ENCODE measurements at places on chromosomes 3 and 15.

DNA sequence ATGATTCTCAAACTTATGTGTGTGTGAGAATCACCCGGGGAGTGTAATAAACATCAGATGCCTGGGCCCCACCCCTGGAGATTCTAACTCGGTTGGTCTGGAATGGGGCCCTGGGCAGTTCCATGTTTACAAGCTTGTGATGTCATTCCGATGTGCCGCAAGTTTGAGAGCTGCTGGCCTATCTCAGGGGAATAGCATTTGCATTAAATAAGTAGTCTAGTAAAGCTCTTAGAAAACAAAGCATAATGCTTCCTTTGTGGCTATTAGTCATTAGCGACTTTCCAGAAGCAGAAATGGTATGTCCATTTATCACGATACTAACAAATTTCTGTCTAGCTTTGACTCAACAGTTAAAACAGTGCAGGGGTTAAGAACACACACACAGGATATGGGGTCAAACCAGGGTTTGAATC is 20.9 kb downstream of the PGBD4 start:
- DNase-seq: peak; percentile 75

GRCh38 chr3:69085168-69085832 is 563 bp downstream of the ARL6IP5 start:
- peak; percentile 22 for DNase-seq

GRCh38 chr3:30596152-30596551 is 10.2 kb upstream of the TGFBR2 start:
- DNase-seq: no peak

- no peak for DNase-seq
Observed at GRCh38 chr3:169847896-169848295, 21.8 kb downstream of the LRRC31 start.

- peak; percentile 62 for DNase-seq
Observed at GRCh38 chr3:122794779-122795673, at the start of gene SLC49A4. Gene SLC49A4, plus strand, starts transcription at chr3:122795069. Its CDS starts 124 bp downstream, at chr3:122795193.

DNA sequence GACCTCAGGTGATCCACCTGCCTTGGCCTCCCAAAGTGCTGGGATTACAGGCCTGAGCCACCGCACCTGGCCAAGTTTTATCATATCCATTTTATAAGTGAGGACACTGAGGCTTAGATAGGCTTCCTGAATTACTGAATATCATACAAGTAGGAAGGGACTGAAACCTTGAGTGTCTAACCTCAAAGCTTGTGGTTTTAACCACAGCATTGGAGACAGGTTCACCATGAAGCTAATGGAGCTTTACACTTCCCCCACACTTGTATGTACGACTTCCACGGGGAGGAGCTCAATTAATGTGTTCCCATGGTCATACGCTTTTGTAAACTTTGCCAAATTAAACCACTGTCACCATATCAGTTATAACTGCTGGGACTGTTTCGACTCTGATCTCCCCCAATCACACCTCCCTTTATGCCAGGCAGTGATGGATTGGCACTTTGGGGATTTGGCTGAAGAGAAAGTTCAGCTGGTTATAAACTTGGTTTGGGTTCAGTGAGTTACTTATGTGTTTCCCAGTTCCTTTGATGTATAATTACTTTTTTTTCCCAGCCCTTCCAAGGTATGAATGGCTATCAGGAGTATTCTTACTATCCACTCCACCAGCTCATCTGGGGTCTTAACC is 38.4 kb upstream of the MEIS2 start:
- no peak for DNase-seq

GRCh38 chr3:58530354-58530865 is 6.6 kb downstream of the ACOX2 start:
- no peak for DNase-seq

DNA sequence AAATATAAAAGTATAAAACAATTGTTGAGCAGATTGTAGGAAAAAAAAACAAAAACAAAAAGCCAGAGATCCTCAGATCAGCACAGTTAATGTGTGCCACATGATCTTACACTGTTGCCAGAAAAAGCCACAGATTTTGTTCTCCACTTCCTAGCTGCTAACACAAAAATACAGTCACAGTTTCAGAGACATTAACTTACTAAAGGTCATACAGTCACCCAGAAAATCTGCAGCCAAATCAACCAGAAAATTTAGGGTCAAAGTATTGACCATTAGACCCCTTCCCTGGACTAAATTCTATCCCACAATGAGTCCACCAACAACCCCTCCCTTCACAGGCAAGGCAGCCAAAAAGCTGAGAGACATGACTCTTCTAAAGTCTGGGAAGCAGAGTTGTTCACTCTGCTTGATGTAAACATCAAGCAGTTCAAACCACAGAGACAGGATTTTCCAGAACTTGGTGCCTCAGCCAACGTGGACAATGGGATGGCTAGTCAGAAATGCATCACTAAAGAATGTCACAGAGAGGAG is 59.1 kb downstream of the SST start:
- peak; percentile 75 for DNase-seq

- no peak for DNase-seq
Observed at GRCh38 chr15:72782274-72783003, 1.1 kb downstream of the ADPGK start.

DNA sequence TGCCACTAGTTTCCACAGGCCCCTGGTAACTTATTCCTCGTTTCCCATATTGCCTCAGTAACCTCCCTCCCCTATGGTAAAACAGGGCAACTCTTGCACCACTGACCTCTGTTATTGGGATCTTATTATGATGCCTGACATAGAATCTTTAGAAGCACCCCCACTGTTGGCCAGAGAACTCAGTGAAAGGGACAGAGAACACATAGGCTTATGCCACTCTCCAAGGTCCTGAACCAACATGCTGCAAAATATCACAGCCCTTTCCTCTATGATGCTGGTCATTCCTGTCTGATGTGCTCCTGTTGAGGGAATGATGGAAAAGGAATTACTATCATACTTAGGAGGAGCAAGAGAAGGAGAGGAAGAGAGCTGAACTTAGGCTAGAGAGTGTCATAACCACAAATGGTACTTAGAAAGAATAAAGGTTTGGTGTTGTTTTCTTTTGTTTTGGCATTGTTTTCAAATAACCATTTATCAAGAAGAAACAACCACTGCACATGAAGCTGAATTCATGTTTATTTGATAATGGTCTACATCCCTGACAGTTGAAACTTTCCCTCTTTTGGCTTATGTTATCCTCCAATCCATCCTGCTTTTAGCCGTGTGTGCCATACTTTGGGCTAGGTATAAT is 330.2 kb downstream of the EPHB1 start:
- peak; percentile 38 for DNase-seq

DNA sequence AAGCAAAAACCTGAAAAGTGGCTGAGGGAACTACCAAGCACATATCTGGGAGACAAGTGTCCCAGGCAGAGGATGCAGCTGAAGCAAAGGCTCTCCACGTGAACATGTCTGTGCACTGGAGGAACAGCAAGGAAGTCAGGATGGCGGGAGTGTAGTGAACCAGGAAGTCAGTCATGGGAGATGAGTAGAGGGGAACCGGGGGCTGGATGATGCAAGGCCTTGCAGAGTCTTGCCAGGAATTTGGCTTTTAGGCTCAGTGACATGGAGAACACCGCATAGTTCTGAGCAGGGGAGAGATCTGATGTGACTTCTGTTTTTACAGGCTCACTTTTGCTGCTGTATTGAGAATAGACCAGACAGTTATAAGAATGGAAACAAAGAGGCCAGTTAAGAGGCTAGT is 19.0 kb downstream of the C2CD4A start:
- no peak for DNase-seq

- DNase-seq: no peak
Observed at GRCh38 chr3:129035360-129036221, 25.0 kb upstream of the GP9 start.

GRCh38 chr3:54960701-54961100 is 32.8 kb upstream of the LRTM1 start:
- DNase-seq: peak; percentile 63

- peak; percentile 45 for DNase-seq
Observed at GRCh38 chr3:112776000-112776399, 70.7 kb downstream of the CD200R1L start.

GRCh38 chr3:40923651-40924050 is 275.7 kb upstream of the CTNNB1 start:
- DNase-seq: no peak

Data from AG10803 (cell line).